Stimulated activated CD8-positive, alpha-beta memory T cell treated with anti-CD3 and anti-CD28 coated beads, Interleukin-7, amount 100 ng/mL, for 1 hour (primary cell): ENCODE measurements at places on chromosomes 7 and 10.

DNA sequence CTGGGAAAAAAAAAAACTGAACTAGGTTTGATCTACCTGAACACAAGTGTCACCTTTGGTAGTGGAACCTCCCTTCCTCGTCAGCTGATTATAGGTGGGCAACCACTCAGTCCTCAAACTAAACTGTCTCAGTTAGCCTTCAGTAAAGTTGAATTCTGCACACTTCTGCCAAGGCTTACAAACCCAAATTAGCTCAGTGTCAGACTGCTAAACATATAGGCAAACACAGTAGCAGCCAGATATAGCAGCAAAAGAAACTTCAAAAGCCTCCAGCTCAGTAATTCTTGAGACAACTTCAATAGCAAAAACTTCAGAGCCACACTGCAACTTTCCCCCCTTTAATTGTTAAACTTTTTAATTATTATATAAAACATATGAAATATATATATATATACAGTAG is 956.9 kb downstream of the XPNPEP1 start:
- DNase-seq, result no peak

DNA sequence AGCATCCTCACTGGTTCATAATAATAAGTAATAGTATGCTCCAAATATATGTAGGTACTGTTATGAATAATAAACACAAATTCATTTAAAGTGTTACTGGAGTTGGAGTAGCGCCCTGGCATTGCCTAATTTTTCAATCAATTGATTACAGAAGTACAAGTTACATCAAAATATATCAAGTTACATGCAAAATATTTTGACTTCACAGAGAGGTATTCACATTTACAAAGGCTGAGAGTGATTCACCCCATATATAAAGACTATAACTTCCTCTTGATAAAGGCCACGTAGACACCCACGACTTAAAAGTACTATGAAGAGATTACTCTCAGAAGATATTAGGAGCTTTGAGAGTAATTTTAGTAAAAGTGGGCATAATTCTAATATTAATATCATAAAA is 13.6 kb upstream of the COL17A1 start:
- DNase-seq, result no peak

GRCh38 chr7:71112436-71112835 is 19.5 kb upstream of the GALNT17 start:
- no peak for DNase-seq

GRCh38 chr7:71155236-71155635 is 23.3 kb downstream of the GALNT17 start:
- DNase-seq, result no peak
